ENCODE measurements at places on chromosomes 16 and 17.
A peak's percentile ranks its signal among the peaks of the same experiment; 100 is the strongest.

DNA sequence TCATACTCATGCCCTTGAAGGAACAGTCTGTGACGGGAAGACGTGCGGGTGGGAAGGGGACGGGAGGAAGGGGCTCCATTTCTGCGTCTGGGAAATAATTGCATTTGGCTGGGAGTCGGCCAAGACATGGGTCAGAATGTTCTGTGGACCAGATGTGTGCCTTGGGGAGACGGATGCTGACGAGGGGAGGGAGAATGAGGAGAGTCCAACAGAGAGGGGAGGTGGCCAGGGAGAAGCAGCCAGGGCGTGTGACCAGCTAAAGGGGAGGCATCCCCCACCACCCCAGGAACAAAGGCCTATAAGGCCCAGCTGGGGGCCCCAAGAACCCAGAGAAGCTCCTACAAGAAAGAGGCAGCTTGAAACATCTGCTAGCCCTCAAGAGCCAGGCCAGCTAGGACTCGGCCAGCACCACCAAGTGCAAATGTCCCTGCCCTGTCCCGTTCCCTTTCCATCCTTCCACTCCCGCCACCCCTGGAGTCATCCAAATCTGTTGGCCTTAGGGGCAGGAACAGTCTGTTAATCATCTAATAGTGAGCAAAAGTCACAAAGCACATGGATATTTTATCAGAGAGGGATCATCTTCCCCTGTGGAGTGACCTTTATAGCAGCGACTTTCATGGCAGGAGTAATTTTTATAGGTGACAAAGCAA is 42.5 kb upstream of the BCO1 start:
- no peak for DNase-seq

- DNase-seq = no peak
These were observed 25.5 kb downstream of the NSMCE1 start for GRCh38 chr16:27242868-27243590.

GRCh38 chr17:31269036-31269577 is 27.9 kb downstream of the OMG start:
- no peak for DNase-seq

DNA sequence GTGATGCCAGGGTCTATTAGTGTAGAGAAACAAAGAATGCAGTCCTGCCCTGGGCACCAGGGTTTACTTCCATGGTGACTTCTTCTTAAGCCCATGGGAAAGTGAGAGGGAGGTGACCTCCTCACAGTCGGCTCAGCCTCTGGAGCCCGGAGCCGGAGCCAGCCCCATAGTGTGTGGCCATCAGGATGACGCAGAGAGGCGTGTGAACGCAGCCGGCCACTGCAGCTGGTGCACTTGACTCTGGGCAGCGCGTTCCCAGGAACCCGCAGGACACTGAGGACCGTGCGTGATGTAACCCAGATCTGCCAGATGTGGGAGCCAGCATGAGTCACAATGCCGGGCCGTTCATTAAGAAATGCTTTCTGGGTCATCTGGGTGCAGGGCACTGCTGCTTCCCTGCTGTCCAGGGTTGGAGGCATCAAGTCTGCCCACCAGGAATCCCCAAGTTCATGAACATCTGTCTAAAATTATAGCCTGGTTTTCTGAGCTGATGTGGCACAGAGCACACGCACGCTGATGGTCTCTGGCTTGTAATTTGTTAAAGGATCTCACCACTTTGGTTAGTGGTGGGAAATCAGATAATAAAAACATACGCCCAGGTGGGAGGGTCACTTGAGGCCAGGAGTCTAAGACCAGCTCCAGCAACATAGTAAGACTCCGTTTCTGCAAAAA is 114.1 kb downstream of the PITPNC1 start:
- DNase-seq = no peak

DNA sequence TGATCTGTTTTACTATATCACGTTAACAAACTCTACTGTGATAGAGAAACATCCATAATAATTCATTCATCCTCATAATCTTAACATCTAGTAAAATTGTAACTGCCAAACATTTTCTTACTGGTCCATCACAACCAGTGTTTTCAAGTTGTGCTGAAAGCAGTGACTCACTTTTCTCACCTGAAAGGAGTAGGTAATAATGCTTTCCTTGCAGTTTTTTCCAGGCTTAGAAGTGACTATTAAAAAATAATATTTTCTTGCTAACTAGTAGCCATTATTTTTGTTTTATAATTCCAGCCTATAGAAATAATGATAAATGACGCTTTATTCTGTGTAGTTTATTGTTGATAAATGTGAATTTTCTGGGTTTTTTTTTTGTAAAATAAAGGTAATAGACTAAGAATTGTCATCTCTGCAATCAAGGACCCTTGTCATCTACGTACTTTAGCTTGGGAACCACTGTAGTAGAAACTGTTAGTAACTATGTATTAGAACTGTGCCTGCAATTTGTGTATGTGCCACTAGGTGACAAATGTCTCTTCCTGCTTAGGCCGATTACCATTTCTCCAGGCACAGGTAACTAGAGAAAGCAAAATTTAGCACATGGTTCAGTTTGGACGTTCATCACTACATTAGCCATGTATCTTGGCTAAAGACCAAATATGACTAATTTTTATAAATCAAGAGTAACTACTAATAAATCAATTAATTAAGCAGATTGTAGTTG is 409.4 kb upstream of the ERCC4 start:
- DNase-seq = no peak

- peak; percentile 44 for DNase-seq
These were observed 843 bp downstream of the TP53 start for GRCh38 chr17:7686222-7687071.

DNA sequence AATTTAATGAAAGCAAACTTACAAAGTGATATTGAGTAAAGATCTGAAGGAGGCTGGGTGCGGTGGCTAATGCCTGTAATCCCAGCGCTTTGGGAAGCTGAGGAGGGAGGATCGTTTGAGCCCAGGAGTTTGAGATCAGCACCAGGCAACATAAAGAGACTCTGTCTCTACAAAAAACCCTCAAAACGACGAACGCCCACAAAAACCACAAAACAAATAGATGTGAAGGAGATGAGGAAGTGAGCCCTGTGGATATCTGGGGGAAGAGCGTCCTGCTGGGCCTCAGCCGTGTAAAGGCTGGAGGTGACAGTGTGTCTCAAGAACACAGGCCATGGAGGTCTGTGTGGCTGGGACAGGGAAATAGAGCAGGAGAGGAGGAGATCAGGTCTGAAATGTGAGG is 68.8 kb downstream of the ITFG1 start:
- DNase-seq = no peak

- no peak for DNase-seq
These were observed 21.0 kb downstream of the VASN start for GRCh38 chr16:4392382-4393239.

DNA sequence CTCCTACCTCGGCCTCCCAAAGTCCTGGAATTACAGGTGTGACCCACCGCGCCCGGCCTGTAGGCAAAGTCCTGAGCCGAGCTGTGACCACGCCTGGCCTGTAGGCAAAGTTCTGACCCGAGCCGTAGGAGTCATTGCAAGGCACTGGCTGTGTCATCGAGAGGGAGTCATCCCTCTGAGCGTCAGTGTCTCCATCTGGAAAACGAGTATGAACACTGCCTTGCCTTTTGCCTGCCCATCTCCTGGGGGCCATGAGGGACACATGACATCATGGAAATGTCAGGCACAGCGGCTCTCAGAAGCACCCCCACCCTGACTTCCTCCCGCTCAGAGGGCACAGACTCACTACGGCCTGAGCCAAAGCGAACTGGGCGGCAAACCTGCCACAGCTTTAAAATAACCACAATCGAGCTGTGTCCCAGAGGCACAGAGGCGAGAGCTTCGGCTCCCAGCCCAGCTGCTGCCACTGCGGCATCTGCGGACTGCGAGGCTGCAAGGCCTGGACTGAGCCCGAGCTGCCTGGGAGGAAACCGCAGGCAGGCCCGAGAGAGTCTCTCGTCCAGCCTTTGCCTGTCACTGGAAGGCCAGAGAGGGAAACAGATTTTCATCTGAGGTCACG is 50.8 kb downstream of the RPH3AL start:
- DNase-seq = no peak

GRCh38 chr16:929227-930073 is 41.3 kb downstream of the LMF1 start:
- DNase-seq = no peak

DNA sequence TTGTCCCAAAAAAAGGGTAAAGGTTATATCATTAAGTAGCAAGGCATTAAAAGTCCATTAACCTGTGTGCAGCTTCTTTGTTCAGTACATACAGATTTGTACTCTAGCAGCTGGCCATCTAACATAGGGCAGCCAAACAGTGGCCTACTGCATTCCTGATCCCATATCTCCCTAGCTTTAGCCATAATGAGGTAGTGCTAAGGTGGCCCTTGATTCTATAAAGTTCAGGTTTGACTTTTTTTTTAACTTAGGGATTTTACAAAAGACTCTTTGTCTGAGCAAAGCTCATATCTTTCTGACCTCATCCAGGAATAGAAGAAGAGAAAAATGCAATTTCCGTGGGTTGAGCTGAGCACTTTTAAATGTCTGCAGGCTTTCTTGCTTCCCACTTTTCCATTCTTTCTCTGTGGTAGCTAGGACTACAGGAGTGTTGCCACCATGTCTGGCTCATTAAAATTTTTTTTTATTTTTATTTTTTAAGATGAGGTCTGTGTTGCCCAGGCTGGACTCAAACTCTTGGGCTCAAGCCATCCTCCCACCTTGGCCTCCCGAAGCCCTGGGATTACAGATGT is 19.5 kb upstream of the CDC6 start:
- DNase-seq = no peak

- no peak for DNase-seq
These were observed 293.4 kb downstream of the XYLT1 start for GRCh38 chr16:17177242-17177958.

- DNase-seq = no peak
These were observed 460 bp upstream of the HSBP1 start for GRCh38 chr16:83807327-83807709.

GRCh38 chr16:728131-728889 is 1.4 kb downstream of the HAGHL start:
- DNase-seq = peak; percentile 75

GRCh38 chr17:83179374-83179773 is 100.0 kb downstream of the METRNL start:
- no peak for DNase-seq

DNA sequence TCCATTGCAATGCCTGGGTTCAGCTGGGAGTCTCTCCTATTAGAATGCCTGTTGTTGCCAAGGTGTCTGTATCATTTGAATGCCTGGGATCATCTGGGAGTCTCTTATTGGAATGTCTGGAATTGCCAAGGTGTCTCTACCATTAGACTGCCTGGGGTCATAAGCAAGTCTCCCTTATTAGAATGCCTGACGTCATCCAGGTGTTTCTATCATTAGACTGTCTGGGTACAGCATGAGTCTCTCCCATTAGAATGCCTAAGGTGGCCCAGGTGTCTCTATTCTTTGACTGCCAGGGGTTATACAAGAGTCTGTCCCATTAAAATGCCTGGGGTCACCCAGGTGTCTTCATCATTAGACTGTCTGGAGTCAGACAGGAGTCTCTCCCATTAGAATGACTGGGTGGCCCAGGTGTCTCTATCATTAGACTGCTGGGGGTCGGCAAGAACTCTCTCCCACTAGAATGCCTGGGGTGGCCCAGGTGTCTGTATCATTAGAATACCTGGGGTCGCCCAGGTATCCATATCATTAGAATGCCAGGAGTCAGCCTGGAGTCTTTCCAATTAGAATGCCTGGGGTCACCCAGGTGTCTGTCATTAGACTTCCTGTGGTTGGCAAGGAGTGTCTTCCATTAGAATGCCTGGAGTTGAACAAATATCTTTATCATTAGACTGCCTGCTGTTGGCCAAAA is 2274.0 kb downstream of the TP53TG3F start:
- DNase-seq = no peak

- no peak for DNase-seq
These were observed 81.4 kb upstream of the ELAC2 start for GRCh38 chr17:13099089-13099735.

DNA sequence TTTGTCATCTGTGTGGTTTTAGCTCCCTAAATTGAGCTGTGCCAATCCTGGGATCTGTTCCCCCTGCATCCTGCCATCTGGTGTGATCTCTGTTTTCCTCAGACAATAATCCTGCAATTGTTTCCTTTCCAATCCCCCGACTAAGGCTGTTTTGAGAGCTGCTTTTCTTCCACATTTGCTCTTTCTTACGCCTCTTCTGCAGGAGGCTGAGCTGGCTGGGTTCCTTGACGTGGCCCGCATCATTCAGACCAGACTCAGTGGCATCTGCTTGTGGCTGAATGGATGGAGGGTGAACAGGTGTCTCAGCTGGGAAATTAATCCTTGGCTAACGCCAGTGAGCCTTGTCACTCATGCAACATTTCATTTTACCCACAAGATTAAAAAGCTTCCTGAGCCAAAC is 9.8 kb upstream of the MED9 start:
- no peak for DNase-seq

DNA sequence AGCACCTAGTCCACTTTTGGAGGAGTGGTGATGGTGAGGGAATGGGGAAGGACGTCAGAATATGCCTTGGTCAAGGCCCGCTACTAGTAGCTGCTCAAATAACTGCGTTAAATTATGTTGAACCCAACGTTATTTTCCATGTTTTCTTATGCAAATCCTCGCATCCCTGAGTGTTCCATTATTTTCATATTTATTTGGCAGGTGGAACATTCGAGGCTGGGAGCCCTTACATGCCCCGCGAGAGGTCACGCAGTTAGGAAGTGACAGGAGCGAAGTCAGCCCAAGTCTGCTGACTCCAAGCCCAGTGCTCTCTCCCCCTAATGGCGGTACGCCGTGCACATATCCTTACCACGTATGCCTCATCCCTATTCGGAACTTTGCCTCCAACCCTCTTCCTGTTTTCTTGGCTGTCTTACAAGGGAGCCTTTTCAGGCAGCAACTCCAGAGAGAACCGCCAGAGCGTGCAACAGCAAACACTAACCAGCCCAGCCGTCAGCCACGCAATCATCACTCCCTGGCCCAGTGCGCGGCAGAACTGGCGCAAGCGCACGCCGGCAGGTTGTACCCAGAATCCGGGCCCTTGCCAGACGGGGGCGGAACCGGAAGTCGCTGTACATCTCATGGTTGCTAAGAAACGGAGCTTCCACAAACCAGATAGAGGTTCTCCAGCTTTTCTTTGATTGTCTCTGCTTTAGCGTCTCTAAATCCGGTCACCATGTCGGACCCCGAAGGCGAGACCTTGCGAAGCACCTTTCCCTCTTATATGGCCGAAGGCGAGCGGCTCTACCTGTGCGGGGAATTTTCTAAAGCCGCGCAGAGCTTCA is at the start of gene ODAD4:
ODAD4 (plus strand) TSS at position 609 of the 824 bp plus-strand sequence; CDS start at position 716, 107 bp downstream.
- DNase-seq = peak; percentile 97

DNA sequence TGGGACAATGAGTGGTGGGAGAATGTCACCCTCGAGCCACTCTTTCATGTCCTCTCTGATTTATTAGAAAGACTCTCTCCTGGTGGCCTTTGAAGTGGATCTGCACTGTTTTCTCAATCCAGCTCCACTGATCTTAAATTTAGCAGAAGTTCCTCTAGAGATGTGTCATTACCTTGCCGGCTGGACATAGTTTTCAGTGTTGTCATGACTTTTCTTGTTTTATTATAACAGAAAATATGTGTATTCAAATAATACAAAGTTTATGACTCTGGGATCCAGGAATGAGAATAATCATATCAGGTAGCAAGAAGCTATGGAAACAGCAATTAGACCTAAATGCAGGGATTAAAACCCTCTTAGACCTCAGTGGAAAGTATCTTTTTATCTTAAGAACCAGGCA is 247.5 kb upstream of the ELAC2 start:
- no peak for DNase-seq

Measured in T-helper 2 cell (primary cell).